ENCODE measurements at places on chromosomes 5 and 9.

DNA sequence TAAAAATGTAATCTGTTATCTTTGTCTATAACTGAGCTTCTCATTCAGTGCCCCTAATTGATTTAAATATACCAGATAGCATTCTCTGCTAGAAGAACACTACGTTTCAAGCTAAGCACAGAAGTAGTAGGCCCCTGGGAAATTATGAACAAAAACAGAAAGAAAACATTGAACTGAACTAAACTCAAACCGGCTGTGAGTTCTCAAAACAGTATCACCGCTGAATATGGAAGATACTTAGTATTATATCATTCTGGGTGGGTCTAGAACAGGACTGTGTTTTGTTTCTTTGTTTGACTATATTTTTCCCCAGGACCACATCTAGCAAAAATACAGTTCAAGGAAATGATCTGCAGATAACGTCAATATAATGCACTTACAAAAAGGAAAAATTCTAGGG, 95.1 kb upstream of the HMHB1 start:
- DNase-seq = no peak

DNA sequence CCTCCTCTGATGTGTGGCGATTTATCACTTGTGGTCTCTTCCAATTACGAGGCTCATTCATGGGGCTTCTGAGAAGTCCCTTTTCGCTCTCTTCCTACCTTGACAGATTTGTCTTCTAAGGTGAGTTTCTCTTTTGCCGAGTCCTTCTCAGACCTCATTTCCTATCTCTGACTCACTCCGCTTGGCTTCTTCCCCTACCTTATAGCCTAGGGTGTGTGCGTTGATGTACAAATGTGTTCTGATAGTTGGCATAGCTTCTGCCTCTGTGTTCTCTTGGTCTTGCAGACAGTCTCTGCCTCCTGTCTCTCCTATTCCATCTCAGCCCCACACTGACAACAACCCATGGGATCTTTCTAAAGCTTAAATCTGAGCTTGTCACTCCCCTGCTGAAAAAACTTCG, 56.9 kb upstream of the SHB start:
- DNase-seq = no peak

DNA sequence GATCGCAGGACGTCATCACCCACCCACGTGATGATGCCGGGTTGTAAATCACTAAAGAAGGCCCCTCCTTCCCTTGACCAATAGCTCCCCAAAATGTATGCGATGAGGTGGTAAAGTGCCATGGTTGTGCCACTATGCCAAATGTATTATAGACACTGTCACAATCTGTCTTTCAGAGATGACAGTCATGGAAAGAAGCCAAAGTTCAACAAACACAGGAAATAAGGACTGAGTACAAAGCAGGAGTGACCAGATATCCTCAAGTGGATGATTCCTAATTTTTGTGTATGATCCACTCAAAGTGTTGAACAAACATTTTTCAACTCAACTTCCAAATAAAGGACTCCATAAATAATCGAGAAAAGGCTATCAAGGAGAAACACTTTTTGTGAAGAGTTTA, 12.5 kb downstream of the GLIS3 start:
- no peak for DNase-seq

GRCh38 chr5:11973469-11973868, 69.2 kb upstream of the CTNND2 start:
- peak; percentile 39 for DNase-seq

- no peak for DNase-seq
These were observed 192.8 kb downstream of the ACTL7B start for GRCh38 chr9:108662956-108663355.

DNA sequence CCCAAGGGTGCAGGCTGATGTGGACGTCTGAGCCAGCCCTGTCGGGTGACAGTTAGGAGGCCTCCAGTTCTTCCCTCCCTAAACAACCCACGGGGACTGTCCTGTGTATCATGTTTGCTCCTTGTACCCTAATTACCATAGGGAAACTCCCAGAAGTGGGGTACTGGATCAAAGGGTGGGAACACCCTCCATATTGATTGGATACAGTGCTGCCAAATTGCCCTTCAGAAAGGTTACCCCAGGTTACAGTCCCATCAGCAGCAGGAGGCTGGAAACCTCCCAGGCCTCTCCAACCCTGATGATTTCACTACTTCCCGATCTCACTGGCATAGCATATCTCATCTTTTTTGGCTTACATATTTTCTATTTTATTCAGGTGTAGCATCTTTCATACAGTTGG, 22.0 kb downstream of the UBE2QL1 start:
- no peak for DNase-seq

GRCh38 chr5:10122076-10122726, 127.5 kb downstream of the ATPSCKMT start:
- DNase-seq = no peak

GRCh38 chr5:142846406-142846805, 76.2 kb downstream of the ARHGAP26 start:
- no peak for DNase-seq

DNA sequence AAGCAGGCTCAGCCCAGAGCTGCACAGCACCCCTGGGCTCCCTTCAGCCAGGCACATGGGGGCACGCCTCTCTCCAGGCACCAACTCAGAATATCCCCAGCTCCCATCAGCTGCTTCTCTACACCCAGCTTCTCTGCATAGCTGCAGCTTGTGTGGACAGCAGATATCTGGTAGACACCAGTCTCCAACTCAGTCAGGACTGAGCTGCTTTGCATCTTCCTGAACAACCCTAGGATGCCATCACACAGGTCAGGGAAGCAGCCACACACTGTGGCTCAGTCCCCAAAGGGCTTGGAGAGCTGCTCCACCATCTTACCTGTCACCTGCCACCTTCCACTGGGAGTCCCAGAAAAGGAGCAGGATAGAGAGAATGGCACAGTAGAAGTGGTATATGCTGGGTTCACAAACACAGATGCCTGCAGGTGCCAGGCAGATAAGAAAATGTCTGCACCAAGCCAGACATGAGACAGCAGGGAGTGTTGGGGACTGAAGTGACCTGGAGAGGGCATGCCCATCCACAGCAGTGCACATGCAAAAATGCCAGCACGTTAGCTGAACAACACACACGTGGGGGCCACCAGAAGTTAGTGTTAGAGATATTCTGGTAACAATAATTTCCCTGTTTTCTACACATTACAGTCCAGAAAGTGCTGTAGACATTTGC, 42.0 kb downstream of the THBS4 start:
- no peak for DNase-seq

GRCh38 chr5:79243224-79243623, 7.3 kb downstream of the JMY start:
- DNase-seq = no peak

DNA sequence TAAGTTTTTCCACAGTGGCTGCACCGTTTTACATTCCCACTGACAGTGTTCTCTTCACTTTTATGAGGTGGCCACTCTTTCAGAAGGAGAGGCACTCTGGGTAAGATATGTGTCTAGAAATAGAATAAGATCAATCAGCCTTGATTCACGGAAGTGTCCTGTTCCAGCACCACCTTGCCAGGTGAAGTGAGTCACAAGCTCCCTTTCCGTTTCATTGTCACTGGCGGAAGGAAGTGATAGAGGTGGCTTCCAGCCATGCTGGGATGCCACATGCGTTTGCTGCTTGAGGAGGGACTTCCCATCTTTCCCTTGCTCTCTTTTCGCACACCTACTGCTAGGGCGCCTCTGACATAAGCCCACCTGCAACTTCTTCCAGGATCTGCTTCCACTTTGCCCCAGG, 217.1 kb downstream of the PIK3R1 start:
- DNase-seq = no peak

- no peak for DNase-seq
These were observed 483.4 kb downstream of the ZNF608 start for GRCh38 chr5:124262991-124263571.

DNA sequence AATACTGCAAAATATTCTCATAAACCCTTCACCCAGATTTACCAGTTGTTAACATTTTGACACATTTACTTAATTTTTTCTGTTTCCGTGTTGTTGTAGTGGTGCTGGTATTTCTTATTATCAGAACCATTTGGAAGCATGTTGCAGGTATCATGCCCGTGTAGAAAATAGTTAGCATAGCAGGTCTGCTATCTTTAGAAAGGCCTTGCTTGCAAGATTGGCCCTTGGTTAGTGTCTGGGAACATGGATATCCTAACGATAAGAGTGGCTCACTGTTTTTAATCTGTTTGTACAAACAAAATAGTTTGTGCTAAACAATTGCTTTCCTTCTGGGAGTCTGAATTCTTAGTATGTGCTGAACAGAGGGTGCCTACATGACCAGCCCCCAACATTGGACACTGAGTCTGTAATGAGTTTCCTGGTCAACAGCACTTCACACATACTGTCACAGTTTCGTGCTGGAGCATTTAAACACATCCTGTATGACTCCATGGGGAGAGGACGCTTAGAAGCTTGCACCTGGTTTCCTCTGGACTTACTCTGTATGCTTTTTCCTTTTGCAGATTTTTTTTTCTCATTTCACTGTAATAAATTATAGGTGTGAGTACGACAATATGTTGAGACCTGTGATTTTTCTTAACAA, 66.9 kb downstream of the MAN2A1 start:
- no peak for DNase-seq

DNA sequence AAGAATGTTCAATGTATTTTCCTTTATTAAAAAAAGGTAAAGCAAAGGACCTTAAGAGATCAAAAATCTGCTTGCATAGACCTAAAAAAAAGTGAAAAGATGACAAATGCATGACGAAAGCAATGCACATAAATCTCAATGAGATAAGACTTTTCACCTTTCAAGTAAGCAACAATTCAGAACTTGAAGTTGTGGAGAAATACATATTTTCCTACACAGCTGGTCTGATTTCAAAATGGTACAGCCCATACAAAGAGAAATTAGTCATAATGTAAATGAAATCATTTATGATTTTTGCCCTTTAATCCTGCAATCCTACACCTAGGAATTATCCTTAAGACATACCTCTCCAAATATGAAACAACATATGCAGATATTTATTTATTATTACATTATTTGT, 568.0 kb downstream of the ANXA1 start:
- no peak for DNase-seq

GRCh38 chr9:34500623-34501267, 22.0 kb downstream of the ENHO start:
- DNase-seq = peak; percentile 36

DNA sequence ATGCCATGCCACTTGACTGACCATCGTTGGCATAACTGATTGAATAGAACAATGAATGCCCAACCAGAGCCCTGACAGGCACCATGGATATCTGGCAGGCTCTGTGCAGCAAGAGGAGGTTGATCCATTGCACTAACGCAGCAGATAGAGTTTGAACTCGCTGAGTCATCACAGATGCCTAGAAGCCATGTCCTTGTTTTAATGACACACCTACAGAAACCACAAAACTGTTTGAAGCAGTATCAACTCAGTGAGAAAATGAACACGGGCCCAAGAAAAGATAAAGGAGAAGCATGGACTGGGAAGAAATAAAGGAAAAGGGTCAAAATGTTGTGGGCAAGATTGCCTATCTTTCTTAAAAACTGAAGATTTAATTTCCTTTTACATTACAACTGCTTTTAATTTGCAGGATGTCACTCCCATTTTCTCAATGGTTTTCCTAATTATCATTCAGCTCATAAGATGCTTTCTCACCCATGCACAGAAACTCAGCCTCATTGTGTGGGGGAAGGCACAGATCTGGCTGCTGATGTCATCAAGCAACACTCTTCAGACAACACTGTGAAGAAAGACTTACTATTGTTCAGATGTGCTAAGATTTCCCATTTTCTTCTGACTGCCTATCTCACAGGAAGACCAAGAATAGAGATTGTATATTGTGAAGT, 129.0 kb downstream of the PIK3R1 start:
- no peak for DNase-seq

DNA sequence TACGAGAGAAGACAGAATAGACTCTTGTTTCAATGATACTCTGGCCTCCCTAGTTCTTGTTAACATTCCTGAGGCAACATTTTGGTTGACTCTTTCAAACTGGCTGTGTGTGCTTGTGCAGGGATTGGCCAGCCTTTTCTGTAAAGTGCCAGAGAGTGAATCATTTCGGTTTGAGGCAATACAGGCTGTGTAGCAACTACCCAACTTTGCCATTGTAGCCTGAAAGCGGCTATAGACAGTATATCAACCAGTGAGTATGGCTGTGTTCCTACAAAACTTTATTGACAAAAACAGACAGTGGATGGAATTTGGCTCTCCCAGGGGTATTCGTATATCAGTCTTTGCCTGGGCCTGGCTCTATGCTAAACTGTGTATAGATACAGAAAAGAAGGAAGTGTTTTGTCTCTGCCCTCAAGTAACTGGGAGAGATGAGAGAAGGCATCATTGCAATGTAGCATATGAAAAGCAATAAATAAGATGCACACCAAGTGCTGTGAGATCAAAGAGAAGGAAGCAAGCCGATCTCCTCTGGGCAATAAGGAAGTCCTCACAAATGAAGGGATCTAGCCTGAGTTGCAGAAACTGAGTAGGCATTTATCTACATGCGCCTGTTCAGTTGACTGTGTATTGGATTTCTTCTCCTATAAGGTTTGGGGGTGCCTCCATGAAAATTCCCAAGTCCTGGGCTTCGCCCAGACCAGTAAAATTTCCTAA, 568.0 kb upstream of the KLF4 start:
- no peak for DNase-seq

DNA sequence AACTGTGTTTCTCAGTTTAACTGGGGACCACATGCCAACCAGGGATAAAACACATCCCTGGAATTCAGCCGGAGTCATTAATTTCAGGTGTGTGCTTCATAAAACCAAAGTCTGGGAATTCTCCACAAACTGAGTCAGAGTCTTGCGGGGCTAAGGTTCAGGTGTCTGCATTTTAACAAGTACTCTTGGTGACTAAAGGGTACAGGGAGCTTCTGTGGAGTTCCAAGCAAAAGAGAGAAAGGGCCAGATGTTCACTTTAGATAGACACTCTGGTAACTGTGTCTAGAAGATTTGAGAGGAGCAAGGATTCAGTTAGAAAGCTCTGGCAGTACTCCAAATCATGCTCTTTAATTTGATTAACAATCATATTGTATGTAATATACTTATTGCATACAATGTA, 4.0 kb downstream of the NADK2 start:
- no peak for DNase-seq

DNA sequence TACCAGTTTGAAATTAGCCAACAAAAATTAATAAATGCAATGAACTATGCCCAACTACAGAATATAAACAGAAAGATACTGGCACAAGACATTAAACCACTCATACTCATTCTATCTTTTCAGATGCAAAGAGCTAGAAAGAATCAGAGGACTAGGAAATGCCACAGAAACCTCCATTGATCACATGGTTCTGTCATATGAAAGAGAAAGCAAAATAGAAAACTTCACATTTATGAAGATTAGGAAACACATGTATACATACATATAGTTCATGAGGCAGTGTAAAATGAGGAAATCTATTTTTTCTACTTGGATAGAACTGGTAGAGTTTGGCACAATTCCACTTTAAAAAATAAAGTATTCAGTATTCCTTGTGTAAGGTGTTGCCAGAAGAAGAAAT, 275.1 kb upstream of the PTGER4 start:
- DNase-seq = no peak

- DNase-seq = peak; percentile 70
These were observed 1640.3 kb upstream of the C9orf72 start for GRCh38 chr9:29213417-29214153.

GRCh38 chr9:17005056-17005823, 129.6 kb upstream of the CNTLN start:
- no peak for DNase-seq
